ENCODE measurements at places on chromosomes 7 and 10. TPM values are rescaled to one million over a fixed set of nuclear protein-coding genes. Genes with fewer than 3 reads are reported as not detected.

Gene CDNF
- total RNA-seq, result 2.4 TPM

Gene CDC14C
- total RNA-seq, result not detected

Gene MSS51
- 0.48 TPM for total RNA-seq

Gene TDRD1
- total RNA-seq, result not detected

Gene PRSS37
- total RNA-seq, result not detected

Gene COL1A2
- total RNA-seq, result not detected

Gene SH2B2
- 3.7 TPM for total RNA-seq

Gene AKR1C1
- 597 TPM for total RNA-seq

Gene XRCC2
- total RNA-seq, result 3.9 TPM

Gene PNLIP
- not detected for total RNA-seq

Gene BTBD16
- total RNA-seq, result 0.52 TPM

Gene GRID2IP
- total RNA-seq, result 0.01 TPM

Gene OPN1SW
- total RNA-seq, result not detected

Gene PRSS1
- not detected for total RNA-seq

Gene PILRB
- 31.7 TPM for total RNA-seq

Gene CASTOR2
- total RNA-seq, result 2.9 TPM

Gene TBC1D12
- 4.5 TPM for total RNA-seq

Gene VSIR
- 27.4 TPM for total RNA-seq

Gene C10orf95
- 0.34 TPM for total RNA-seq

Gene ZNF92
- 5.0 TPM for total RNA-seq

Gene SPACDR
- 0.86 TPM for total RNA-seq

Gene KLLN
- total RNA-seq, result 0.50 TPM

Gene GSTO2
- total RNA-seq, result 1.4 TPM

Gene PRLHR
- total RNA-seq, result not detected

Gene CFAP58
- total RNA-seq, result 0.09 TPM

Gene ADIRF
- total RNA-seq, result not detected

Gene OSBPL3
- total RNA-seq, result 11.2 TPM

Gene MYO3A
- not detected for total RNA-seq

Gene VIPR2
- total RNA-seq, result not detected

Gene MSMB
- not detected for total RNA-seq

Gene FXYD4
- total RNA-seq, result not detected

Gene NEUROG3
- total RNA-seq, result not detected

Gene VPS37D
- total RNA-seq, result 3.5 TPM

Gene PSD
- 0.41 TPM for total RNA-seq

Gene OR2A5
- total RNA-seq, result not detected

Gene ABCC2
- 201 TPM for total RNA-seq

Gene JCAD
- 7.9 TPM for total RNA-seq

Gene SLC13A4
- not detected for total RNA-seq

Gene DUSP5
- total RNA-seq, result 98.6 TPM

Gene C10orf67
- 0.10 TPM for total RNA-seq

Gene TMEM130
- total RNA-seq, result 0.50 TPM
